Astrocyte of the hippocampus (primary cell): ENCODE measurements at places on chromosomes 13 and 19.
A peak's percentile ranks its signal among the peaks of the same experiment; 100 is the strongest.

DNA sequence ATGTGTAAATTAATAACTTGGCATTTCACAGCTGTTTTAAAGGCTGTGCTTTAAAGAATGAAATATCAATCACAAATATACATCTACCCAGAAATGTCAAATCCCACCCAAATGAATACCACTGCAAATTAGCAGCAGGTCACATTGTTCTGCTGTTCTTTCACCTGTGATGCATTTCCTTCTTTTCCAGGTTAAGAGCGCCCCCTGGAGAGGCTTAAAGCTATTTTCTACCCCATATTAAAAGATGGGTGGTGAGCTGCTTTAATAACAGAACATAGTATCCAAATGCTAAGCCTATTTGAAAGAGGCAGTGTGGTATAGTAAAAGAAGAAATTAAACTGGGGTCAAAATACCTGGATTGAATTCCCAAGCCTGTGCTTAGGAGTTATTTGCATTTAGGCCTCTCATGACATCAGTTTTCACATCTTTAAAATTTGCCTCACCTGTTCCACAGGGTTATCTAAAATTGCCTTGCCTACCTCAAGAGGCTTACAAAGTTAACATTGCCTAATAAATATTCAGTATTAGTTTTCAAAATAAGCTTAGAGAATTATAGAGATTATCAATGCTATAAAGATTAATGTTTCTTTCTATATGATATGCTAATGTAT is 396.9 kb upstream of the SLITRK5 start:
- DNase-seq: peak; percentile 66

DNA sequence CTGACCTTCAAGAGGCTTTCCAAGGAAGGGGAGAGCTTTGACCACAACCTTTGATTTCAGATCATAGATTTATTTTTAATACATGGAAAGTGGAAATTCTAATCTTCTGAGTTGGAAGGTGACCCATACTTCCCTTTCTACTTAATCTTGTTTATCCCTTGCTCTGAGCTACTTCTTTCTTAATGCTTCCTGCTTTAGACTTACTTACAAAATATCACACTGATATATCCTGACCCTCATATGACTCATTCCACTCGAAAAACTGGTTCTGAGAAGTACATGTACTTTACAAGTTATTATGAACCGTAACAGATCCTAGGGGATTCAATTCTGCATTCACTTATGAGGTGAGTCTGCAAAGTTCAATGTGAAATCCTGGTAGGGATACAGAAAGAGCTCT is 76.2 kb upstream of the IRS2 start:
- peak; percentile 26 for DNase-seq

DNA sequence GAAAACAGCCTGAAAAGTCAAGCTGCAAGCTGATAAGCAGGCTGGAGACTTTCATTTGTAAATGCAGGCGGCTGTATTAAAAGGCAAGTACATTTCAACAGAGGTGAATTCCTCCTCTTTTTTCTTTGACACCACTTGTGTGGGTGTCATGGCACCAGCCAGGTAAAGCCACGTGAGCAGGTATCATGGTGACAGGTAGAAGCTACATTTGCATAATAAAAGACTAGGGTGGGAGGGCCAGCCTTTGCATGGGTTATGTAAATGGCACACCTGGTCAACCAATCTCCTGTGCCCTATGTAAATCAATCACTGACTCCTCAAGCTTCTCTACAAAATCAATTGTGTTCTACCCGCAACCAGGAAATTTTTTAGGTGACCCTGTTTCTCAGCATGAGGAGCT is 68.2 kb downstream of the ZNF100 start:
- no peak for DNase-seq

DNA sequence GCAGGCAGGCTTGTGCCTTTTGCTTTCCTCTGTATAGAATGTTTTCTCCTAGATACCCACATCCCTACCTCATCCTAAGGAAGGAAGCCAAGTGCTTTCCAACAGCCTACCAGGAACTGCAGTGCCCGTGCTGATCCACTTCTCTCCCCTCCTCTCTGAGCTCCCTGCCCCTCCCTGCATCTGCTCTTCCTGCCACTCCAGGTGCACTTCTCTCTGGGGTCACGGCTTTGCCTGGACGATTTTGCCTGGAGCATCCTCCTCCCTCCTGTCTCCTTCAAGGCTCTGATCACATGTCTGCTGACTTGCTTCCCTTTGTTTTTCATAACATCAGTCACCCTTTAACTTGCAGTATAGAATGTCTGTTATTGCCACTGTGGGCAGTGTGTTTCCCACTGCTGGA is 34.7 kb upstream of the IRS2 start:
- DNase-seq: no peak

DNA sequence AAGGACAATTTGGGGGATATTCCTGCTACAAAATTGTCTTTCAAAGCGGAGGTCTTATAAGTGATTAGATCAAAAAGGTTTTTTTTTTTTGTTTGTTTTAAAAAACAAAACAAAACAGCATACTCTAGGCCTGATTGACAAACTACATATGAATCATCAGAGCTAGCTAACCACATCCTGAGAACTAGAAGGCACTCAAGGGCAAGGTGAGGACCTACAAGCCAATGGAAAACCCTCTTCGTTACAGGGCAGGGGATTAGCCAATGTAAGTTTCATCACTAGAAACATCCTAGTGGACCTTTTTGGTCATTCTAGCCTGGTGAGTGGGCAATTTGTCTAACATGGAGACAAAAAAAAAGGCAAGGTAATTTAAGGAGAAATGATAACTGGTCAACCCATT is 428.6 kb downstream of the RFC3 start:
- DNase-seq: peak; percentile 25

- DNase-seq: peak; percentile 73
These were observed 251.9 kb downstream of the COL4A1 start for GRCh38 chr13:110055089-110055488.

- no peak for DNase-seq
These were observed 83.0 kb downstream of the FLT1 start for GRCh38 chr13:28411831-28412353.

DNA sequence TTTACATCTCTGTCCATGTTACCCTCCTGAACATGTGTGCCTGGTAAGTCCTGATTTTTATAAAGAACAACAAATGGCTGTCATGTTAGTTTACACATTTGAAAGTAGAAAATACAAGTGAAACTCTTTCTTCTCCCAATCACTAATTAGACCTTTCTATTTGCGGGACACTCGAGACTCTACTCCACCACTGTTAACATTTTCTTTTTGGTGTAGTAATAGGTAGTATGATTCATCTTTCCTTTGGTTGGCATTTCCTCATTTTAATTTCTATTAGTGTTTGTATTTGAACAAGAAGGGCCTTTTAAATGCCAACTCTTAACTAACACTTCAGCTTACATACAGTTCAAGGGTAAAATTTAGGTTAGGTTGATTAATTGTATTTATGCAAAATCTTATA is 371.1 kb downstream of the PCDH9 start:
- DNase-seq: no peak

DNA sequence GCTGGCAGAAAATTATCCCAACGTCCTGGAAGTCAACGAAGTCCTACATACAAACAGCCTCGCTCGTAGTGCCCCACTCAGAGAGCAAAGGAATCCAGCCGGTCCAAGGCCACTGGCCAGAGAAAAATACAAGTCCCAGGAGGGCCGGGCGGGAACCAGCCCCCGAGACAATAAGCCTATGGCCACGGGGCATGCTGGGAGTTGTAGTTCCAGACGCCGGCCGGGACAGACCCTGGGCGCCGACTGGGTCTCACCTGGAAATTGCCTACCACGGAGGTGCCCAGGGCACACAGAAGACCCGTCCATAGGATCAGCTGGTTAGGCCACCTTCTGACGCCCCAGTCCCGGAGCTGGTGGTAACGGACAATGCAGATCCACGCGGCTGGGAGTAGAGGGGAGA is 5.4 kb downstream of the TMEM150B start:
- DNase-seq: peak; percentile 73

GRCh38 chr19:5973376-5973775 is 4.6 kb downstream of the RANBP3 start:
- DNase-seq: no peak

GRCh38 chr19:4870025-4870700 is 2.7 kb upstream of the PLIN3 start:
- DNase-seq: peak; percentile 79

- no peak for DNase-seq
These were observed 81.7 kb downstream of the TNFRSF19 start for GRCh38 chr13:23651887-23652286.

DNA sequence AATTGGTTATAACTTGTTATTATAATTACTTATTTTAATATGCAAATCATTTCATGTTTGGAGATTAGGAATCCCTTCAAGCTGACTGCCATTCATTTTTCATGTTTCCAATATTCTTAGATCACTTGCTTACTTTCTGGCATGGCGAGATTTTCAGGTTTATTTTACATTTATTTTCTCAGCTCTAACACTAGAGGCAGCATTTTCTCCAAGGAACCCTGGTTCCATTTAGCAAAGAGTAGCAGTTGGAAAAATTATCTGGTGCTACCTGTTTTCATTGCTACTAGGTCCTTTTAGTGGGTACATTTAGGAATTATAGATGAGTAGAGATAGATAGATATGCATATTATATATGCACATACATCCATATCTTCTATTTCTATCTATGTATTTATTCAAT is 90.9 kb upstream of the TRPC4 start:
- DNase-seq: no peak

GRCh38 chr13:49146950-49147355 is 73.2 kb upstream of the MLNR start:
- peak; percentile 67 for DNase-seq

DNA sequence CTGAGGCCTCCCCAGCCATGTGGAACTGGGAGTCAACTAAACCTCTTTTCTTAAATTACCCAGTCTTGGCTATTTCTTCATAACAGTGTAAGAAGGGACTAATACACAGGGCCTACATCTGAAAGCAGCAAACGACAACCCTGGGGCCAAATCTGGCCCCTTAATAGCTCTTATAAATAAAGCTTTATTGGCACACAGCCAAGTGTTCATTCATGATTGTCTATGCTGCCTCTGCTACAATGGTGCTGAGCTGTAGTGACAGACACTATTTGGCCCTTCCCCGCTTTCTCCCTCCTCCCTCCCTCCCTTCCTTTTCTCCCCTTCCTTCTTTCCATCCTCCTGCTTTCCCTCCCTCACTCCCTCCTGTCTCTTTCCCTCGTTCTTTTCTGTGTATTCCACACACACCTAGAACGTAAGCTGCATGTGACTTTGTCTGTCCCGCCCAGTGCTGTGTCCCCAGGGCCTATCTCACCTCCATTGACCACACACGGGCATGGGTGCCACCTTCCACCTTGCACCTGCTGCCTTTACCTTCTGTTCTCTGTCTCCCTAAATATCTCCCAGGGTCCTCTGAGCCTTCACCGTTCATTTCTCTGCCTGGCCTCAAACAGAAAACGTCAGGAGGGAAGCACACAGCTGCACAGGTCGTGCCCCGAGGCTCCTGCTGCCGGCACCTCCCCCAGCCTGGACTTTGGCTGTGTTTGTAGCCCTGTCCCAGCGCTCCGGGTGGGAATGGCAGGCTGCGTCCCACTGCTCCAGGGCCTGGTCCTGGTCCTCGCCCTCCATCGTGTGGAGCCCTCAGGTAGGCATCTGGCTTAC is at the start of gene PROZ:
Gene PROZ (plus strand): TSS at position 720 of the 819 bp plus-strand sequence. CDS start 13 bp downstream, at position 733.
- no peak for DNase-seq

DNA sequence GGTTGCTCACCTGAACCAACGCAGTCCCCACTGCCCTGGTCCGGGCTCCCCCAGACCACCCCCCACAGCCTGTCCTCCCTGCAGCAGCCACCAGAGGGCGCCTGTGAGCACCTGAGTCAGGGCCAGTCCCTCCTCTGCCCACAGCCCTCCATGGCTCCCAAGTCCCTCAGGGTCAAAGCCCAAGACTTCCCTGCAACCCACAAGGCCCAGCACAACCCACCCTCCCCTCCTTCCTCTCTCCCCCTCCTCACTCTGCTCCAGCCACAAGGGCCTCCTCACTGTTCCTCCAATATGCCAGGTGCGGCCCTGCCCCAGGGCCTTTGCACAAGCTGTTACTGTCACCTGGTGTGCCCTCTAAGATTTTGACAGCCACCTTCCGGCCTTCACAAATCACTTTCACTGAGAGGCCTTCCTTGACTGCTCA is 10.9 kb downstream of the GNA15 start:
- no peak for DNase-seq
